ENCODE measurements at places on chromosomes 3 and 15.

- no peak for DNase-seq
Observed at GRCh38 chr3:194517333-194517732, 30.5 kb upstream of the ATP13A3 start.

- peak; percentile 40 for DNase-seq
Observed at GRCh38 chr3:122392868-122393844, 9.2 kb downstream of the FAM162A start.

DNA sequence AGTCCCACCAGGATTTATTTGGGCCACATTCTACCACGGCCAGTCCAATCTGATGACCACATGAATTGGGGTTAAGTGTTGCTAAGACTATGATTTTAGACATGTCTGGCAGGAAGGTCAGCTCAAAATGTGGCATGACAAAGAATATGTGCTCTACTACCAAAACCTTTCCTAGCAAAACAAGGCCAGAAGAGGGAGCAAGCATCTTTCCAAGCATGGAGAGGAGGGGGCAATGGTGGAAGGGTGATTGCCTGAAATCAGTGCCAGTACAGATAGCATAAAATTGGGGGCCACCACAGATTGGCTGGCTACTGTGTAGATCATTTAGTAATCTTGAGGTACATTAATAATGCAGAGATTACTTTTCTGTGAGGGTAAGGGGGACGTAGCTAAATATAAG lies 43.2 kb downstream of the TMEM39A start:
- DNase-seq, result peak; percentile 45

DNA sequence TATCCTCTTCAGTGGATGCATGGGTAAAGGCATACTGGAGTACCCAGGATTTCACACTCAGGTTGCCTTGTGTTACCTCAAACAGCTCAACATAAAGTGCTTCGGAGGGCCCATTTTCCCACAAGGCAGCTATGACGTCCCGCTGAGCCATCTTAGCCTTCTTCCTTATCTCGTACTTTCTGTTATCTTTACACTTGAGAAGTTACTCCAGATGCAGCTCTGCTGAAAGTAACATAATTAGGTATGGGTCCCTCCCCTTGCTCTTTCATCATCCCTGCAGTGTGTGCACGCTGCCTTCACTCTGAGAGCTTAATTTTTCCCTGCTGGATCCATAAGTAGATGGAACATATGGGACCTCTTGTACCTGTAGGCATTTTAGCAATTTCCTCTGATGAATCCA lies 410.3 kb downstream of the AGBL1 start:
- DNase-seq, result no peak

GRCh38 chr3:54857343-54857742 lies 70.5 kb downstream of the LRTM1 start:
- no peak for DNase-seq

- no peak for DNase-seq
Observed at GRCh38 chr15:95108673-95109072, 877.3 kb downstream of the MCTP2 start.

- DNase-seq, result no peak
Observed at GRCh38 chr3:119831022-119831421, 49.1 kb downstream of the NR1I2 start.

GRCh38 chr15:88622605-88622975 lies 1.4 kb downstream of the AEN start:
- DNase-seq, result no peak

DNA sequence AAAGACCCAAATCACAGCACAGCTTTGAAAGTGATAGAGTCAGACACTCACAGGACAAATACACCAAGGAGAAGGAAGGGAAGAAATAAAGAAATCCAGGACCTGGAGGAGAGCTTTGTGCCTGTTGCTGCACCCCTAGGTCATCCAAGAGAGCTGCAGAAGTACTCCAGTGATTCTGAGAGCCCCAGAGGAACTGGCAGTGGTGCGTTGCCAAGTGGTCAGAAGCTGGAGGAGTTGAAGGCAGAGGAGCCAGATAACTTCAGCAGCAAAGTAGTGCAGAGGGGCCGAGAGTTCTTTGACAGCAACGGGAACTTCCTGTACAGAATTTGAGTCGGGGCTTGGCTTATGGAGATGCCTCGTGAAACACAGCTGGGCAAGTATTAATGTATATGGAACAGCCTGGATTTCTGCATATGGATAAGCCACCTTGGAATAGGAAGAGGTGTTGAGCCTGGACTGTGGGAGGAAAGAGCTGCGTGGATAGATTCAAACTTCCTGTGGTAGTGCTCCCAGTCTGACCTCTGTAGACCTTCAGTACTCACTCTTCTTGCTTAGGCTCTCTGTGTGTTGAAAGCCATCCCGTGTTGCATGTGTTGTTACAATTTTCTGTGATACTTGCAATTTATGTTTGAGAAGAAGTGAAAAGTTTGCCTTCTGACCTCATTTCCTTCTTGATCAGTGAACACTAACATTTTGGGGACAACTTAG lies 6.1 kb downstream of the NGRN start:
- no peak for DNase-seq

- no peak for DNase-seq
Observed at GRCh38 chr3:46471371-46471914, 6.7 kb upstream of the LTF start.

DNA sequence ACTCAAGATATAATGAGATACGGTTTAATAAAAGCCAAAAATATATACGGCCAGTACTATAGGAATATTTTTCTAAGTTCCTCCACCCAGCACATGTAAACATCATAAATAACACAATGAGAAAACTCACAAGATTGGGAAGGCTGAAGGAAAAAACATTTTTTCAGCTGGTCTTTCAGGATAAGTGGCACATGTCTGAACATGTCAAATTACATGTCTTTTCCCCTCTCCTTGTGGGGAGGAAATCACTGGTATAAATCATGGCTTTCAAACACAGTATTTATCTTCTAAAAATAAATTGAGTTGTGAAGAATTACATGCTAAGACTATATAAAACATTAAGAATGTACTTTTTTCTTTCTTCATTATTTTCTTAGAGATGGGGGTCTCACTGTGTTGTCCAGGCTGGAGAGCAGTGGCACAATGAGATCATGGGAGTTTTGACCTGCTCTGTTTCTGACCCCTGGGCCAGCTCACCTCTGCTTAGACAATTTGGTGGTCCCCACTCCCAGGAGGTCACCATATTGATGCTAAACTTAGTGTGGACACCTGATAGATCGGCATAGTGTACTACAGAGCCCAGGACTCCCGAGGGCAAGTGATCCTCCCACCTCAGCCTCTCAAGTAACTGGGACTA lies 32.8 kb downstream of the ETV5 start:
- DNase-seq, result no peak

- DNase-seq, result no peak
Observed at GRCh38 chr15:73941871-73942635, 15.8 kb downstream of the LOXL1 start.

DNA sequence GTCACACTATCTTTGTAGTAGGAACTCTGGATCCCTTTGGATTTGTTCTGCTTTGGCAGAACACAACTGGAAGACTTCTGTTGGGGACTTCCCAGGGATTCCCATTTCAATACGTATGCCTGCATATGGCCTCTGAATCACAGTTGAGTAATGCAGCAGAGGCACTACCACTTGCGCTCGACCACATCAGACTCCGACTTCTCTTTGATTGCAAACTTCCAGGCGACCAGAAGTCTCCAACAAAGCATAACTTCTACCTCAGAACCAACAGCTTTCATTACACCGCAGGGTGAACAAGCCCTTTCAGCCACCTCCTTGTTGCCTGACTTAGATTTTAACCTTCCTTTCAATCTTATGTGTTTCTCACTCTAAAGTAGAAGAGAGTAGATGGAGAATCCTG lies 924.4 kb downstream of the IGSF11 start:
- DNase-seq, result no peak

- DNase-seq, result no peak
Observed at GRCh38 chr15:77384589-77385359, 35.1 kb downstream of the PEAK1 start.

DNA sequence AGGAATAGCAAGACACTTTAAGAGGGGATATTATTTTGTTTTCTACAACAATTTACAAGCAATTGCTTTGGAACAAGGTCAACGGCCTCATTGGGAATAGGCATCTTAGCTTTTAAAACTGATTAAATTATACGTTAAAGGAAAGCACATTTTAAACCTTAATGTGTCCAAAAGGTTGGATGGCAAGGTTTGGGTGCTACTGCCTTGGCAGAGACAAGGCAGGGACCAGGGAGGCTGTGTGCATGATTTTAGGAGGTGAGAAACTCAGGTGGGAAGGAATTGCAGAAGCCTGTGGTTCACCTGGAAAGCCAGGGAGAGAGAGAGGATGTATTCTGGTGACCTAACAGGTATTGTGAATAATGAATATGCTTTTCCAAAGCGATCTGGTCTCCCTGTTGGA lies 54.3 kb downstream of the TGFBR2 start:
- DNase-seq, result no peak

GRCh38 chr15:64824929-64825430 lies 467 bp downstream of the PIF1 start:
- DNase-seq, result no peak

- no peak for DNase-seq
Observed at GRCh38 chr3:127829537-127829936, 7.2 kb upstream of the MGLL start.

- DNase-seq, result no peak
Observed at GRCh38 chr3:179927191-179927590, 109.5 kb downstream of the PEX5L start.

All from D341Med (cell line).